ENCODE measurements at places on chromosomes 1 and 21. TPM values are rescaled to one million over a fixed set of nuclear protein-coding genes. Genes with fewer than 3 reads are reported as not detected.

GRCh38 chr1:2821966-2822620, 20.6 kb upstream of the TTC34 start:
- no peak for DNase-seq

DNA sequence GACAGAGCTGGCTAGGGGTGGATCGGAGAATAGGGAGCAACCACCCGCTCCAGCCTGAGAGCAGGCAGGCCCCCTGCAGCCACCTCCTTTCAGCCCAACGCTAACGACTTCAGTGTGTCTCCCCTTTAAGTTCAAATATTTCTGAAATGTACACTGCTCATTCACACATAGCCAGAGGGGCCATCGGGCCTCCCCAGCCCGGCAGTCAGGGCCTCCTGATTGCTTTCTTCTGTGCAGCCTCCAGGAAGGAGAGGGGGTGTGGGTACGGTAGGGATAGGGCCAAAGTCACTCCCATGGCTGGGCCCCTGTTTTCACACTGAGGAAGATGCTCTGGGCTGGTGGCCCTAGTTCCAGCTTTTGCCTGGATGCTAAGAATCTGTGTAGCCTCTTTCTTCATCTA, 64.8 kb downstream of the EPHB2 start:
- no peak for DNase-seq

- DNase-seq = no peak
Observed at GRCh38 chr1:192940658-192941057, 118.5 kb downstream of the UCHL5 start.

- no peak for DNase-seq
Observed at GRCh38 chr1:50095716-50096115, 13.0 kb upstream of the ELAVL4 start.

Gene ACKR1
- not detected for total RNA-seq

GRCh38 chr1:43430831-43431230, 22.9 kb downstream of the HYI start:
- DNase-seq = no peak

- DNase-seq = no peak
Observed at GRCh38 chr1:232445361-232446106, 184.4 kb downstream of the SIPA1L2 start.

DNA sequence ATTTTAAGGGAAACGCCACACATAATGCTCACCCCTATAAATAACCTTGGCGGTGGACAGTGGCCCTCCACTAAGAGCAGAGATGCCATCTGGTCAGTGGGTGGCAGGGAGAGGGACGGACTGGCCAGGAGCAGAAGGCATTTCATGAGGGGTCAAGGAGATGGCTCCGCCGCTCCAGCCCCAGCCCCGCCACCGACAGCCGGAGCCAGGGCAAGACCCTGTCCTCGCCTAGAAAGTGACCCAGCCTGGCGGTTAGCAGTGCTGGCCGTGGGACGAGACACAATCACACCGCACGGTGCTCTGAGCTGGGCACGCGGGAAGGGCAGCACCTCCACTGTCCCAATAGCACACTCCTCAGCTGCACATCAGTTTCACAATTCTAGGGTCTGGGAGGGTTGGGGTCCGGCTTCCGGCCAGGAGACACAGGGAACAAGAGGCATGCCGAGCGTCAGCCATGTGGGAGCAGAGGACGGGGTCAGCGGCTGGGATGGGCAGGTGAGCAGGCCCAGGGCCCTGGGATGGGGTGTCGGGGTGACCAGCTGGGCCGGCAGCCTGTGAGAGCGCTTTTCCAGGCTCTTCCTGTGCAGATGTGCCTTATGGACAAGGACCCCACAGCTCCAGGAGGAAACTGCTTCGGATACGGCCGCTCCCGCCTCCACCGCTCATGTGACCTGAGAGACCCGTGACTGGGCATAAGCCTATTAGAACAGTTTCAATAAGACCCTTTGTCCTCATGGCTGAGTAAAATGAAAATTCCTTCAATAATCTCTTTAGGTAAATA, 5.7 kb downstream of the SLC19A1 start:
- no peak for DNase-seq

- no peak for DNase-seq
Observed at GRCh38 chr1:229192031-229192430, 78.9 kb upstream of the RAB4A start.

DNA sequence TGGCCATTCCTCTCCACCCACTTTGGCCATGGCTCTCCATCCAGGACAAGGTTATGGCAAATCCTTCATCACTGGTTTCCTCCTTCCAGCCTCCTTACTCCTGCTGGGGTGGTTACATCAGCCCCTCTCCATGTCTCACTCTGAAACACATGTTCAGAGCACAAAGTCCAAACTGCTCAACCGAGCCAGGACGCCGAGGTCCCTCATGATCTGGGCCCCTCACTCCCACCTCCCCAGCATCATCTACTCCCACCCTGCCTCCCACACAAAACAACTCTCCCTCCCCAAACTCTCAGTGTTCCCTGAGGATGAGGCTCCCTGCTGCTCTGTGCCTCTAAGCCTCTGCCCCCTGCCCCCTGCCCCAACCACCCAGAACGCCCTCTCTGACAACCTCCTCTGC, 33.3 kb upstream of the ZBTB40 start:
- DNase-seq = no peak

Gene ABCD3
- 29.5 TPM for total RNA-seq

GRCh38 chr1:153922076-153922971, 448 bp downstream of the GATAD2B start:
- DNase-seq = no peak

Gene SPRR1A
- not detected for total RNA-seq

- no peak for DNase-seq
Observed at GRCh38 chr1:82586473-82586872, 785.7 kb downstream of the ADGRL2 start.

DNA sequence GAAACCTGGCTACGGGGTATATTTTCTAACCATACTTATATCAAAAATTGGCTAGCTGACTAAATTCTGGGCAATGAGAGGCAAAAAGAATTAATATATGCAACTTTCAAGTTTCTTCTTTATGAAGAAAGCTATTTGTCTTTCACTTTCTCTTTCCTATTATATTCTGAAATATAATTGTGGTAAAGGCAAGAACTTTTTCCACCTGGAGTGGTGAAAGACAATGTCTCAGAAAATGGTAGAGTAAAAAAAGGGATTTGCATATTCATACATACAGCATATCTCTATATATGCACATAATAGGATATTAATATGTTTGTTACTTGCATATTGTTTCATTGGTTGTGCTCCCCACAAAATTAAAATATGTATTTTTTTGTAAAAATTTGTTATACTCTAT, 793.8 kb downstream of the PLA2G4A start:
- DNase-seq = no peak

GRCh38 chr1:219373616-219373935, 199.9 kb downstream of the LYPLAL1 start:
- no peak for DNase-seq

Gene SPRR2B
- total RNA-seq = not detected

Gene CITED4
- total RNA-seq = 4.9 TPM

- peak; percentile 67 for DNase-seq
Observed at GRCh38 chr21:45078877-45079281, 4.5 kb downstream of the ADARB1 start.

GRCh38 chr1:50966991-50967390, 3.1 kb upstream of the CDKN2C start:
- DNase-seq = no peak

Gene SAMD13
- not detected for total RNA-seq

DNA sequence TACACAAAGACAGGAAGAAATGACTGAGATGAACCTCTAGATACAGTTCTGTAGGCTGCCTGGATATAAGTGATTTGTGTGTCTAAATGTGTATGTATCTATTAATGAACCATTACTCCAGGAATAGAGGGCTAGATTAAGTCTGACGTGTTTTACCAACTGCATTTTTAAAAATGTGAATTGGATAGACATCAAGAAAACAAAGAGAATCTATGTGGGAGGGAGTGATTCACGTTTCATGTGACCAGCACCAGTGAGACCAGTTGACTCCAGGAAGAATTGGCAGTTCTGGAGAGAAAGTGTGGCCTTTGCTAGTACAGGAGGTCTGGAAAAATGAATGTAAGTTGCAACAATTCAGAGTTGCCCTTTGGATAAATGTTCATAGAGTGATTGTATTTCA, 53.4 kb upstream of the RGS21 start:
- no peak for DNase-seq

All from natural killer cell (primary cell).